ENCODE measurements at places on chromosomes 11 and 22.
A peak's percentile ranks its signal among the peaks of the same experiment; 100 is the strongest.

DNA sequence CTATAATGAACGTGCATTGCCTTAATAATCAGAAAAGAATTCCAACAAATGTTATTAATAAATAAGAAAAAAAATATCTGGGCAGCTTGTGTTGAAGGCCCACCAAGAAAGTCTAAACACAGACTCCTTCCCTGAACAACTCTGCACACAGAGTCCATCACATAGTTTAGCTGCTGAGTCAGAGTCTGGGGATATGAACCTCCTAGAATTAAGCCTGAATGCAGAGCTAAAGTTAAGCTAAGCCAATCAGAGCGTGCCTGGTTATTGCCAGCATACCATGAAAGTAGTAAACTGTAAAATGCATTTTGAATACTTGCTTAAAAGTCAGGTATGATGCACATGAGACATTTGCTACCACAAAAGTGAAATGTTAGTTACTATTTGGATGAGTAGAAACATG lies 25.6 kb upstream of the TENM4 start:
- DNase-seq: no peak

- no peak for DNase-seq
Observed at GRCh38 chr11:66459138-66459778, 7.4 kb upstream of the PELI3 start.

DNA sequence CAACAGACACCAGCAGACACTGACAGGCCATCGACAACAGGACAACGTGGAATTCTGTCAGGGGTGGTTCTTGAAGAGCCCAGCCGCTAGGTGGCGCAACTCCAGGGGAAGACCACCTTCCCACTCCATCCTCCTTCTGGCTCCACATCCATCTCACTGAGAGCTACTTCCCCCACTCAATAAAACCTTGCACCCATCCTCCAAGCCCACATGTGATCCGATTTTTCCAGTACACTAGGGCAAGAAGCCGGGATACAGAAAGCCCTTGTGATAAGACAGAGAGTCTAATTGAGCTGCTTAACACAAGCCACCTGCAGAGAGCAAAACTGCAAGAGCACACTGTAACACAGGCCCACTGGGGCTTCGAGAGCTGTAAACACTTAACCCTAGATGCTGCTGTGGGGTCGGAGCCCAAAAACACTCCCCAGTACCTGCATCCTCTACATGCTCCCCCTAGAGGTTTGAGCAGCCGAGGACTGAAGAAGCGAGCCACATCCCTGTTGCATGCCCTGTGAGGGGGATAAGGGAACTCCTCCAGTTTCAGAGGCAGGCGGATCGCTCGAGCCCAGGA lies 11.5 kb upstream of the RAB39A start:
- peak; percentile 15 for DNase-seq

- DNase-seq: no peak
Observed at GRCh38 chr22:37626144-37626543, 13.3 kb upstream of the SH3BP1 start.

- DNase-seq: no peak
Observed at GRCh38 chr11:77309401-77310085, 8.1 kb upstream of the GDPD4 start.

GRCh38 chr11:88043149-88043548 lies 132.1 kb downstream of the RAB38 start:
- DNase-seq: no peak

- DNase-seq: no peak
Observed at GRCh38 chr22:19844377-19845053, 10.2 kb downstream of the GNB1L start.

DNA sequence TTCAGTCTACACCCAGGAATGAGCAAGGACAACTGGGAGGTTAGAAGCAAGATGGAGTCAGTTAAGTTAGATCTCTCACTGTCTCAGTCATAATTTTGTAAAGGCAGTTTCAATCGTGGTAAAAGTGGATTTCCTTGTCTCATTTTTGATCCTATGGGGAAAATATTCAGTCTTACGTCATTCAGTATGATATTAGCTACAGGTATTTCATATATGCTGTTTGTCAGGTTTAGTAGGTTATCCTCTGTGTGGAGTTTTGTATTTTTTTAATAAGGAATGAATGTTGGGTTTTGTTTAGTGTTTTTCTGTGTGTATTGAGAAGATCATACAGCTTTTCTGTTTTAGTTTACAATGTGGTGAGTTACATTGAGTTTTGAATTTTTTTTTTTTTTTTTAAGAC lies 11.8 kb downstream of the SPECC1L start:
- no peak for DNase-seq

- DNase-seq: no peak
Observed at GRCh38 chr11:102929166-102929565, 26.4 kb downstream of the MMP13 start.

- DNase-seq: no peak
Observed at GRCh38 chr22:44618400-44618799, 83.6 kb upstream of the PRR5 start.

DNA sequence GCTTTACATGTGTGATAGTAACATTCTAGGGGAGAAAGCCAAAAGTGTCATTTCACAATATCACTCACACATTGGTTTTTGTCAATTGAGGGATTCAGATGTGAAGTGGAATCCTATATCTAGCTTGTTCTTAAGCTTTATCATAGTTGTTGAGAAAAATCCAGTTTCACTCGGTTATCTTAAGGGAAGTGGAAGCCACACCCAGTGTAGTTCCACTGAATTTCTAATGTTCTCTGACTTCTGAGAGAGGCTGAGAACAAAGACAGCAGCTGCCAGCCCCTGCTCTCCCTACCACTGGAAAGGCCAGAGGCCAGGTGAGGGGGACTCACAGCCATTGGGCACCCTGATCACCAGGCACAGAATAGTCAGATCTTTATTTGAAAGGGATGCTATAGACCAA lies 53.7 kb downstream of the THAP12 start:
- DNase-seq: no peak

DNA sequence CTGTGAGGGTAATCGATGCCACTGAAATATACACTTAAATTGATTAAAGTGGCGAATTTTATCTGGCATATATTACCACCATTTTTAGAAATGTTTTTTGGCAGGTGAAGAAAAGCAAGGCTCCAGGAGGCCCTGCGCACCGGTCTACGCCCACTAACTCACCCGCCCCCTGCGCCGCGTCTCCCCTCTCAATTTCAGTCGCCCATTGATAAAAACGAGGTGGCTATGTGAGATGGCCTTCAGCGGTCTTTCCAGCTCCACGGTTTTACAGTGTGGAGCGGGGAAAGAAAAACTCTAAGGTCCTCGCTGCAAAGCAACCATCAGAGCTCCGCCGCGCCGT lies 602 bp upstream of the AQP11 start:
- no peak for DNase-seq

DNA sequence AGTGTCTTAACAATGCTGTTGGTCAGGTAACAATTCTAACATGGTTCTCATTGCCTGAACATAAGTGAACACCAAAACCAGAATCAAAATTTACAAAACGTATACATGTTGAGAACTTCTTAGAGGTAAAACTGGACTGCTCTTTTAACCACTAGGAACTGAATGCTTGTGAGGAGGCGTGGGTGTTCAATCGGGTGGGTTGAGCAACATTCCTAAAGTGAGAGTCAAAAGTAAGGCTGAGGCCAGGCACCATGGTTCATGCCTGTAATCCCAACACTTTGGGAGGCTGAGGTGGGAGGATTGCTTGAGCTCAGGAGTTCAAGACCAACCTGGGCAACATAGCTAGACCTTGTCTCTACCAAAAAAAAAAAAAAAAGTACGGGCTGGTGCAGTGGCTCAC lies 11.5 kb downstream of the PPME1 start:
- no peak for DNase-seq

DNA sequence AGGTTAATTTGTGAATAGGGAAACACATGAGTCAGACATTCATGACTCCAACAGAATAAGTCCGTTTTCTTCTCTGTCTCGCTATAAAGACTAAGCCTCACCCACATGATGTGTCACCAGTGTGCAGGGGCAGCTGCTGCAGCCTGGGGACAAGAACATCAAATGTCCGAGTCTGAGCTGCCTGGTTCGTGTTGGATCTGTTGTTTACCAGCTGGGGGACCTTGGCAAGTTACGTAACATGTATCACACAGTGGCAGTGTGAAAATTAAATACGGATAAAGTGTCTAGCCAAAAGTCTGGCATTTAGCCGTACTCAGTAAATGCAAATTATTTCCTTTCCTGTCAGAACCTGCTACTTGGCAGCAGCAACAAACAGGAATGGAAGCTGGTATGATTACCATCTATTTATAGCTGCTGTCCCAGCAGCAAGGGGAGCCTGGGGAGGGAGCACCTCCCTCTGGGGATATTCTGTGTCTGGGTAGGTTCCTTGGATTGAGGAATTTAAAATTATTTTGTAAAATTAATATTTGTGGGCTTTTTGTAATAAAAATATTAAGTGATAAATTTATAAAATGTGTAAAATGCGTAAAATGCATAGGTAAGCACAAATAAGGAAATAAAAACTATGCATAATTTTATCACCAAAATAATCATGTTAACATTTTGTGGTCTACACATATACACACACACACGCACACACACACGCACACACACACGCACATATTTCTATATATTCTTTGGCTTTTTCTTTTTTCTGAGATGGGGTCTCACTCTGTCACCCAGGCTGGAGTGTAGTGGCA lies 1.3 kb upstream of the CLDN25 start:
- no peak for DNase-seq

GRCh38 chr11:10770626-10771254 lies 19.7 kb downstream of the CTR9 start:
- DNase-seq: no peak

GRCh38 chr11:39255648-39256047 lies 2203.8 kb downstream of the LRRC4C start:
- no peak for DNase-seq

Measured in KG1 (cell line).